Activated T-helper 9 cell treated with anti-CD3 and anti-CD28 coated beads, Interleukin-2, amount 50 U/mL, for 16 hours (primary cell): ENCODE measurements at places on chromosomes 3 and 15.

DNA sequence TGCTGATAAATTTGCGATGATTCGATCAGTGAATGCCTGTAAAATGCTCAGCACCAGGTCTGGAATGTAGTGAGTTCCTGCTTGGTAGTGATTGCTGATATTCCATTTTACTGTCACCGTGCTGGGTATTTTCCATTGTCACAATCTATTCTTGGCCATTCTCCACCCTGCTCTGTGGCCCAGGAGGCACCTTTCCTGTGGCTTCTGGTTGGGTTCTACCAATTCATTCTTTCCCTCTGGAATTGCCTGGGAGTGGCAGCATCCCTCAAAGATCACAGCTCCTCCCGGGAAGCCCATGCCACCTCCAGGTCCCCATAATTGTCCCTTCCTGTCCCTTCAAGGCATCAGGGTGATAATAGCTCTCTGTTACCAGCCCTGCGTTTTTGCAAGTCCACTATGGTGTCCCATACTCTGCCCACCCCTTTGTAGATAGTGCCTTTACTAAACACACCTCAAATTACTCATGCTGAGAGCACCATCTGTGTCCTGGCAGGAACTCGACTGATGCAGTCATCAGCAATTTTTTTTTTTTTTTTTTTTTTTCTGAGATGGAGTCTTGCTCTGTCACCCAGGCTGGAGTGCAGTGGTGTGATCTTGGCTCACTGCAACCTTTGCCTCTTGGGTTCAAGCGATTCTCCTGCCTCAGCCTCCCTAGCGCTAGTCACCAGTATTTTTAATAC is 177.8 kb upstream of the PROK2 start:
- DNase-seq, result no peak

DNA sequence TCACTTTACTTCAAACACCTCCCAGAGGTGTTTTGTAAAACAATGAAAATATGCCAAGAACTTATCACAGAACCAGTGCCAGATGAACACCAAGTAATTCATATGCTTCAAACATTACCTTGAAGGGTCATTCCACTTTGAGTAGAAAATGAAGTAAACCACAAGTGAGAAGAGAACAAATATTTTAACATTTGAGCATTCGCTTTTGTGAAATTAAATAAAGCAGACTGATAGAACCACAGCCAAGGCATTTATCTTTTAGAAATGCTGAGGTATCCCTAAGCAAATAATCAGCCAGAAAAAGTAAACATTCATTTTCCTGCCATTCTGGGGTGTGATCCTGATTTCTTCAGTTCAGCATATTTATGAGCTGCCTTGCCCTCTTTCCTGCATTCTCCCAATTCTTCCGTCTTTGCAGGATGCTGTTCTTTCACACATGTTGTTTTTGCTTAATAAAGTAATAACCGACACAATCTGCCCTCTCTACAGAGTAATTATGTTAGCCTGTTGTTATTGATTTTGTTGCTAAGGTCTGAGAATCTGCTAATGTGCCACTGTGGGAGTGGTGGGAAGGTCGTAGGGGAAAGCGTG is 235.6 kb upstream of the TGFBR2 start:
- DNase-seq, result no peak

DNA sequence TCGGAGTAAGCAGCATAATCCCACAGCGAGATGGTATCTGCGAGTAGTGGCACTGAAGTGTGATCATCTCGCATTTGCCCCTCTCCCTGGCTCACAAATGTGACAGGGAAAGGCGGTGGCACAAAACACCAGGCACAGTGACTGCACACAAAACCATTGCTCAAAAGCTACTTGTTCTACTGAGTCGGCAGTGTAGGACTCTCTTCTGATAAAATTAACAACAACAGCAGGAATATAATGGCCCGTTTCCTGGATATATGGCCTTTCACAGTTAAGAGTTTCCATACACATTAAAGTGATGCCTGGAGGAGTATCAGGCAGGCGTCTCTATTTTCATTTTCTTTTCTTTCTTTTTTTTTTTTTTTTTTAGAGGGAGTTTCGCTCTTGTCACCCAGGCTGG is 69.0 kb downstream of the MYO1E start:
- DNase-seq, result no peak

DNA sequence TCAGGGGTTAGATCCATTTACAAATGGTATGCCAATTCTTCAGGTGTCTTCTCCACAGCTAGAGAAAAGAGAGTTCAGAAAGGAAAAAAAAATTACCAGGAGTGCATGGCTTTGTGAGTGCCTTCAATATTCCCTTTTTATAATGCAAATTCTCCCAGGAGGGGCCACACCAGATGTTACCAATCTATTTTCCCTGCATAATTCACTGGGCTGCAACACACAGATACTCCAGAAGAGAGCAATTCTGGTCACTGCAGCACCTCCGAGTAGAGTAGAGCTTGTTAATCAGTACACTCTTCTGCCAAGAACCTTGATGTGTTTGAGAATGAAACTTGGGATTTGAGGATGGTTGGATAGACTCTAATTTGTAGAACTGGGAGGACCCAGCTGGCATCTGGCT is 80.7 kb upstream of the SPRED1 start:
- no peak for DNase-seq
